Hippocampal formation (tissue), 2 donors: ENCODE measurements at places on chromosomes 2 and 18.

DNA sequence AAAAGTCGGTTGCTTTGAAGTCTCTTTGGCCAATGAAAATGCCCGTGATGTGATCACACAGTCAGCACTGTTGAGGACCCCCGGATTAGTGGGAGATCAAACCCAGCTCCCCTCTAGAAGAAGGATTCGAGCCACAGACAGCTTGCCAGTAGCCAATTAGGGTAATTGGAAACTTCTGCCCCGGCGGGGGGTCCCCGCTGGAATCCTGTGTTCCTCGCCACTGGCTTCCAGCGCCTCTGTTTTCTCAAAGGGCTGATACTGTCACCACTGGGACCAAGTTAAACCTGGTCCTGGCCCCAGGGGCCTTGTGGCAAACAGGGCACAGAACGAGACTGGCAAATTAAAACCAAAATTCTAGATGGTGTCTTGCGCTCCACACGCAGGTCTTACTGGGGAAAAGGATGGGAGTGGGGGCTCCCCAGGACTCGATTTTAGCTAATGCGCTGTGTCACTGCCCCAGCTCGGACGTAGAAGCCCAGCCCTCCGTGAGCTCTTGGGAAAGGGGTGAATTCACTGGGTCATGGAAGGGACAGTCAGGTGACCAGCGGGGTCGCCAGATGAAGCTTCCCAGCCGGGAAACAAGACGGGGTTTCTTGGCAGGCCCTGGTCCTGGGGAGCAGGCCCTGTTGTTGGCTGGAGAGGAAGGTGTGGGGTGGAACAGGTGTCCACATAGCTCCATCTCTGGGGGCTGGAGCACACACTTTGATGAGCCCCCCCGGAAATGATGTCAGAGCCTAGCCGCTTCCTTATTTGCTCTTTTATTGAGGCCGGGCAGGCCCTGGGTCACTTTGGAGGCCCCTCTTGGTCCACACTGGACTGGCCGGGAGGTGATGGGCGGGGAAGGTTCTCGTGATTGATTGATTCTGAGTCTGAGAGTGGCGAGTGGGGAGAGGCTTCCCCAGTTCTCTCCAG, 90.2 kb downstream of the SMAD7 start:
- DNase-seq, result no peak

GRCh38 chr2:54758951-54759350, 35.5 kb downstream of the EML6 start:
- DNase-seq, result no peak

GRCh38 chr2:222656526-222657446, 894 bp upstream of the FARSB start:
- no peak for DNase-seq

DNA sequence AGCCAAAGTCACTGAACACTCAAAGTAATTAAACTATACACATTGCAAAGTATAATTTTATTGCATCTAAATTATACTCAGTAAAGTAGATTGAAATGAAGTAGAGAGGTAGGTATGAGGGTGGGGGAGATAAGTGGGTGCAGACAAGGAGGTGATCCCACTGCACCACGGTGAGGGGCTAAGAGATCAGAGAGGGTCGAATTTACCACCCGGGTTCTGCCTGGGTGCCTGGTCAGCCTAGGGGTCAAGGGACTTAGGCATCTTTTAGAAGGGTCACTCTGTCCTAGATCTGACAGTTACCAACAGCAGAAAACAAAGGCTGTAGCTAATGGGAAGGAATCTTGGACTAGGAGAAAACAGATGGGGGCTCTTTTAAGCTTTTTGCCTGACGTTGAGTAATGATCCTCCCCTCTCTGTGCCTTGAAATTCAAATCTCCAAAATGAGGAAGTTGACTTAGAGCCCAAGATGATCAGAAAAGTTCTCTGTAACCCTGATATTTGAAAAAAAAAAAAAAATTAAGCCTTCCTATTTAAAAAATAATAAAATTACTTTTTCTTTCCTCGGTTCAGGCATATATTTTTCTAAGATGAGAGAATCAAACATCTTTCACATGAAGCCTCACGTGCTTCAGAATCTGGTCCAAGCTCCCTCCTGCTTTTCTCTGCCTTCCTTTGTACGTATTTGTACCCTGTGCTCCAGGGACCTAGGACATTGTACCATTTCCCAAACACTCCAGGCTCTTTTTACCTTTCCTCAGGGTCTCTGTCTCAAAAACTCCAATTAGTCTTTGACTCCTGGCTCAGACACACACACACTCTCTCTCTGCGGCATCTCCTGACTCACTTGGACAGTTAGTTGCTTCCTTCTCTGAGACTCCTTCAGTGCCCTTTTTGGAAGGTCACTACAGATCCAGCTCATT, 353.9 kb downstream of the CYRIA start:
- DNase-seq, result no peak

DNA sequence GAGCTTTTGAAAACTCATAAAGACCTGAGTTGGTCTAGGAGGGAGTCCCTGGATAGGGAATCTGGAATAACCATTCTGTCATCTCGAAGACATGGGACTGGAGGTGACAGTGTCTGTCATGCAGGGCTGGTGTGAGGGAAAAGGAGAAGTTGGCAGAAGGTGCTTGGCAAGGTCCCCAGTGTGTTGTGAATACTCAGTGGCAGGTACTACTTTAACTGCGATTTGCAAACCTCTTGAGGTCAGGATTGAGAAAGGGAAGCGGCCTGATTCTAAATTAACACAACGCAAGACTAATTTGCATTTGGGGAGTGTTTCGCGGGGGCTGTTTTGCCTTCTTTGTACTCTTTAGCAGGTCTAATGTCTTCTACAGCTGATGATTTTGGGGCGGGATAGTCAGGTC, 77.0 kb upstream of the TMEM200C start:
- DNase-seq, result no peak

GRCh38 chr2:182228073-182228473, 198.8 kb downstream of the PDE1A start:
- no peak for DNase-seq
